ENCODE measurements at places on chromosomes 13 and 19.
A peak's percentile ranks its signal among the peaks of the same experiment; 100 is the strongest.

DNA sequence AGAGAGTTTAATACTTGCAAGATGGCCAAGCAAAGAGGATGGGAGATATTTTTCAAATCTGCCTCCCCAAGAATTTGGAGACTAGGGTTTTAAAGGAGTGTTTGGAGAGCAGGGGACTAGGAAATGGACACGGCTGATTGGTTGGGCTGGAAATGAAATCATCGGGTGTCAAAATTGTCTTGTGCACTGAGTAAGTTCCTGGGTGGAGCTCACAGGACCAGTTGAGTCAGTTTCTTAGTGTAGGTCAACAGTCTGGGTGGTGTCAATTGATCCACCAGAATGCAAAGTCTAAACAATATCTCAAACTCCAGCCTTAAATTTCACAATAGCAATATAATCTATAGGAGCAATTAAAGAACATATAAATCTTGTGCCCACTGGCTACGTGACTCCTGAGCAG, 23.0 kb upstream of the CEACAM4 start:
- DNase-seq, result no peak

- DNase-seq, result peak; percentile 41
These were observed 57.6 kb upstream of the ZNF507 start for GRCh38 chr19:32287811-32288227.

DNA sequence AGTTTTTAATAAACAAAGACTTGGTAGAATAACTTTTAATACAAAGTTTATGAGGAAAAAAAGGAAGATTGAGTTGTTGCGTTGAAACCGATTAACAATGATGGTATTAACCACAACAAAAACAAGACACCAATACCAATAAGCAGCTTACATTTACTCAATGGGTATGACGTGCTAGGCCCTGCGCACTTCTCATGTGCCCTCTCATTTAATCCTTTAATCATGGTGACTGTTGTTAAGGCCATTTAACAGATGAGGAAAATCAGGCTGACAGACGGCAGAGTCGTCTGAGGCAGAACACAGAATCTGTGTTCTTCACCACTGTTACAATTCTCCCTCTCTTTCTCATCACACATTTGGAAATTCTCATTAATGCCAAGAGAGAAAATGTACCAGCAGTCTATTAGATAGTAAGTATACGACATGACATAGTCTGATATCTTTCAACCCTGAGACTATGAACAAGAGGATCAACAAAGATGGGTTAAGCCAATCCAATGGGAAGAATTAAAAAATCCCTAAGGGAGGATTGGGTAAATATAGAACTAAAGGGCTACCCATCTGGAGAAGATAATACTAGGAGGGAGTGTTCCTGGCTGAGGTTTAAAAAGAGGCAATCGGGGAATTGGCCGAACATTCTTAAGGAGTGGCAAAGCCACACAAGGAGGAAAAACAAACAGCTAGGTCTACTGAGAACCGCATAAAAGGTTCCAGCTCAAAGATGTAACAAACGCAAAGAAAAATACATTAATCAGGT, 54.0 kb downstream of the DOCK9 start:
- no peak for DNase-seq

- DNase-seq, result no peak
These were observed 30.5 kb upstream of the ATP12A start for GRCh38 chr13:24649688-24650043.

DNA sequence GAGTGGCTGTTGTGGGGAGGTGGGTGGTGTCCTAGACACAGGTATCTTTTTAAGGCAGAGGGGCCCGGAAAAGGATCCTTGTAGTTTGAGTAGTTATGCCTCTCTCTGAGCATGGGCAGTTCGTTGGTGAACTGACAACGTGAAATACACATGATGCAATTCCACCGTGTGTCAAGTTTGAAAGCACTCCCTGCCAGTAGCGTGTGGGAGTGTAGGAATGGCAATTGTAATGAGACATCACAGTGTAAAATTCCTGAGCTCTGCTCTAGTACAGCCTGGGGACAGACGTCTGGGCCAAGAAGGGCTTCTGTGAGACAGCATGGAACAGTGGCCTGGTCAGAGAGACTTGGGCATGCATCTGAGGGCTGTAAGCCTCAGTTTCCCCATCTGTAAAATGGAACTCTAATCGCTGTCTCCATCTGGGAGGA, 10.4 kb upstream of the ASF1B start:
- DNase-seq, result no peak

DNA sequence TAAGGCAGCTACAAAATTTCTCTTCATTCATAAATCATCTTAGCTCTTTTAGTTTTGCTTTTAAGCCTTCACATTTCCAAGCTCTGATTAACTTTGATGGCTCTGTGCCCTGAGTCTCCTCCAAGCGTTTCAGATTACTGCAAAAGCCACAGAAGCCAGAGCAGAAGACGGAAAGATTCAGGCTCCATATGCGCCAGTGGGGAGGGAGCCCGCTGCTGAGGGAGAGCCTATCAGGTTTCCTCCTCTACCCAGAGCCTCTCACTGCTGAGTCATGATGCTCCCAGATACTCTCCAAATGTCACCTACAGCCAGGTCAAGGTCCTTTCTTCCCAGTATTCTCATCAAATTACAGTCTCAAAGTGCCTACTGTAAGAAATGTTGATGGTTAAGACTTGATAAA, 193.6 kb downstream of the RAP2A start:
- DNase-seq, result peak; percentile 52

DNA sequence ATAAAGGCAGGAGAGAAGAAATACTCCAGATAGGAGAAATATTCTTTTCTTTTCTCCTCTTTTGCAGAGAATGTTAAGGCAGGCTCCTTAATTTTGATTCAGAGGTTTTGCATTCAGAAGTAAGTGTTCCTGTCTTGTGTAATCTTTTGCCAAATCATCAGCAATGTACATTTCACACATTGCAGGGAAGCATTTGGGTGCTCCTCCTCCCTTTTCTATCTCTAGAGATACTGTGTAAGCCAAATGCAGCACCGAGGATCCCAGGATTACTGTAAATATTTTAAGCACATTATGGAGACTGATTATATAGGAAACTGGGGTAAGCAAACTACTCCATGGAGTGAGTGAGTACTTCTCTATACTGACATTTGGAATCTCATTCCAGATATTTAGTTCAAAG, 7.2 kb downstream of the ATP8A2 start:
- no peak for DNase-seq

GRCh38 chr13:110872768-110873638, 41.9 kb downstream of the ANKRD10 start:
- no peak for DNase-seq

GRCh38 chr19:47448360-47448727, 23.3 kb downstream of the SLC8A2 start:
- no peak for DNase-seq

DNA sequence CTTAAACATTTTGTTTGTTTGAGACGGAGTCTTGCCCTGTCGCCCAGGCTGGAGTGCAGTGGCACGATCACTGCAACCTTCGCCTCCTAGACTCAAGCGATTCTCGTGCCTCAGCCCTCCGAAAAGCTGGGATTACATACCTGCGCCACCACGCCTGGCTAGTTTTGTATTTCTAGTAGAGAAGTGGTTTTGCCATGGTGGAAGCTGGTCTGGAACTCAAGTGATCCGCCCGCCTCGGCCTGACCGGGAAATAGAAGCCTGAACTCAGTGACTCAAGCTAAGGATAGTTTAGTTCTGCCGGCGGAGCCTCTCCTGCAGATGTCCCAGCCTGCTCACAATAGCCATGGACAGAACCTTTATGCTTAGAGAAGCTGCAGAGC, 53.0 kb upstream of the ZNF254 start:
- peak; percentile 12 for DNase-seq

DNA sequence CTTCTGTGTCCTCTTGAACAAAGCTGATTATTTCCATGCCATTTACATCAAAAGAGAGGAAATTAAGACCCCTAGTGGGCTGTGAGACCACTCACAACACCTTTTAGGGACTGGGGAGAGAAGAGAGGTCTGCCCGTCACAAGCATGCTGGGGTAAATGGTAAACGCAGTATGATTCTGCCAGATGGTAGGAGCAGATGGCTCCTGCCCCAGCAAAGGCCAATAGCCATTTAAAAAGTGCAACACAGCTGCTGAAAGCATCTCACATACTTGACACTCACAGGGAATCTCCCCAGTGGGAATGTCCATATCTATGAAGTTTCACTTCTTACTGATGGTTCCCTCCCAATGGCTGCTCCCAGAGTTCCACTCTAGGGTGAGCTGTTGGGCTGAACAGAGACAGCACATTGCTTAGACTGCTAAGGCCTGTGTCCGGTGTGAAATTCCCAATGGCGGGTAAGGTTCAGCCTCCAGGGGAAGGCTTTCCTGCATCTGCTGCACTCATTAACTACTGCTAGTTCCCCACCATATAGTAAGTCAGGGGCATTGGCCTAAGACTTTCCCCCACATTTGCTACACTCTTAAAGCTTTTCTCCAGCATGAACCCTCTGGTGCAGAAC, 7.4 kb downstream of the ZNF671 start:
- DNase-seq, result no peak

- peak; percentile 33 for DNase-seq
These were observed 20.5 kb downstream of the MICU2 start for GRCh38 chr13:21583478-21583877.
